AG09319 (cell line): ENCODE measurements at places on chromosomes 7 and 10.

DNA sequence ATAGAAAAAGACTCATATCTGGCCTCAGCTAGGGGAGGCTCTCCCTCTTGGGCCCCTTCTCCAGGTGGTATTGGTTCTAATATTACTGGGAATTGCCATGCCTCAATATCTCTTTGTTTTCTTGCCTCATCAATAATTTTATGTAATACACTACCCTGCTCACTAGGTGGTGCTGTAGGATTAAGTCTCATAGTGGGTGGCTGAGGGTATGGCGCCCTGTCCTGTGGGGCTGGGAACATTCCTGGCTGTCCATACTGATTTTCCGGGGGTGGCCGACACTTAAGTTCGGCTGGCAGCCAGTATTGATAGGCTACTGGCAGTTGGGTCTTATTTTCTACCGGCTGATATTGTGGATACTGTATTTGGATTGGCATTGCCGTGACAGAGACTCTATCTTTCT is 9.0 kb upstream of the TAS2R3 start:
- no peak for DNase-seq

- no peak for DNase-seq
These were observed 819.4 kb downstream of the MAGI2 start for GRCh38 chr7:78634093-78634492.

- DNase-seq: no peak
These were observed 50.6 kb upstream of the NPY start for GRCh38 chr7:24233386-24233785.

GRCh38 chr10:112343056-112343806 is 30.7 kb upstream of the ACSL5 start:
- no peak for DNase-seq

GRCh38 chr10:28623483-28623882 is 53.8 kb upstream of the BAMBI start:
- no peak for DNase-seq

DNA sequence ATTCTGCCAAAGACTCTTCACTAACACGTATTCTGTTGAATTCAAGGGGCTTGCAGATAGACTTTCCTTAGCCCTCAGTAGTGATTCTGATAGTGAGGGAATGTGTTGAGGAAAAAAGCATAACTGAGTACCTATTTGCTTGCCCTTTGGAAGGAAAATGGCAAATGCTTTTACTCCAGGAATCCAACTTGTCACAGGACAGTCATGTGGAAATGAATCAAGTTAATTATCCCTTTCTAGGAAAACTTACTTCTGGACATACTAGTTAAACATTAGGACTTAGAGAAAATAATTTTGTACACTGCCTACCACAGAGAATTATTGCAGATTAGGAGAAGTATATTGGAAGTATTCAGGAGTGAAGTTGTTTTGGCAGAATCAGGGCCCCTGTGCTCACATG is 148.9 kb upstream of the SLC13A1 start:
- no peak for DNase-seq
